ENCODE measurements at places on chromosomes 16 and 17. TPM values are rescaled to one million over a fixed set of nuclear protein-coding genes. Genes with fewer than 3 reads are reported as not detected.

DNA sequence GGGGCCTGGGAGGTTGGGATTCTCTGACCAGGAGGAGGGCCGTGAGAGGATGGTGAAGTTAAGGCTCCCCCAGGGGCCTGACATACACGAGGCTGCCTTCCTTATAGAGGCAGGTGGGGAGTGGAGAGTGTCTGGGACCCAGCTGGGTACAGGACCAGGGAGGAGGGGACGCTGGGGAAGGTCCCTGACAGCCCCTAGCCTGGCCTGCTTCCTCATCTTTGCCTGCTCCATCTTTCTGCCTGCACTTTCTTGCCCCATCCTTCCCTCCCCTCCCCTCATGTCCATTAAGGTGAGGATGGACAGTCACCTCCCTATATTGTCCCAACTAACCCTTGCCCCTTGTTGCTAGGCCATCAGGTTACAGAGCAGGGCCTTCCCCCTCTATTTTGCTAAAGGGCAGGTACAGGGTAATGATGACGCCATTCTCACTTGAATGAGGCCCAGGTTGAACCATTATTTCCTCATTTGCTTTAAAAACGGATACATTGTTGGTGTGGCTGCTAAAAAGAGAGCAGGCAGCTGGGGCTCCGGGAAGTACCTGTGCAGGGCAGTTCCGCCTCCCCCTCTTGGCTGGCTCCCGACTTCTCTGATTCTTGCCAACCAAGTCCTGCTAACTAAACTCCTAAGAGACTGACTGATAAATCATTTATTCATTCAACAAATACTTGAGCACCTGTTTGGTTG lies 1.3 kb downstream of the C17orf99 start:
- peaks cover 45% of the 10 kb centered on the region for H3K4me1 ChIP-seq
- H3K36me3 ChIP-seq: no peaks in the 10 kb centered on the region
- H3K27ac ChIP-seq: no peak overlapping the region
- no peak for DNase-seq
- H3K27me3 ChIP-seq: no peaks in the 10 kb centered on the region
- no peak overlapping the region for H3K4me3 ChIP-seq

- H3K36me3 ChIP-seq: peaks cover 3% of the 10 kb centered on the region
- no peak overlapping the region for H3K4me3 ChIP-seq
- no peak overlapping the region for H3K27ac ChIP-seq
- DNase-seq: no peak
- 0 out of 2 replicates have a peak, but pooled peaks cover 2% of the 10 kb centered on the region for H3K4me1 ChIP-seq
Observed at GRCh38 chr17:60623415-60623814, 23.4 kb downstream of the PPM1D start.

SMTNL2 gene
- 2.3 TPM for total RNA-seq

- peaks cover 10% of the 10 kb centered on the region for H3K4me1 ChIP-seq
- DNase-seq: no peak
- H3K27me3 ChIP-seq: peaks cover 4% of the 10 kb centered on the region
- H3K36me3 ChIP-seq: no peaks in the 10 kb centered on the region
- H3K4me3 ChIP-seq: no peak overlapping the region
Observed at GRCh38 chr16:87682852-87683399, 80.6 kb downstream of the JPH3 start.

DNA sequence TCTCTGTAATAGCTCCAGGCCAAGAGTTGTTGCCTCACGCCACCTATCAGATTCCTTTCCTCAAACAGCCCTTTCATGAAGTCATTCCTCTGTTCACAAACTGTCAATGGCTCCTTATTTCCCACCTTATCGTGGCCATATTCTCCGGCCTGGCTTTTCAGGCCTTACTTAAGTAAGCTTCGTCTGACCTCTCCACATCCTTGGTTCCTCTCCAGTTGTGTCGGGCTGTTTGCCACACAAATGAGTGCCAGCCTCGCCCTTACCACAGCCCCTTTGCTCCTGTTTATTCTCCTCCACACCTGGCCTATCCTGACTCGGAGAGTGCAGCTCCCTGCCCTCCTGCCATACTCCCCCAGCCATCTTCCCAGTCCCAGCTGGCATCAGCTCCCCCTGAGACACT lies 2.0 kb downstream of the TP53I13 start:
- no peak overlapping the region for H3K4me3 ChIP-seq
- H3K27ac ChIP-seq: no peak overlapping the region
- no peaks in the 10 kb centered on the region for H3K36me3 ChIP-seq
- H3K4me1 ChIP-seq: peaks cover 4% of the 10 kb centered on the region
- no peaks in the 10 kb centered on the region for H3K27me3 ChIP-seq

DNA sequence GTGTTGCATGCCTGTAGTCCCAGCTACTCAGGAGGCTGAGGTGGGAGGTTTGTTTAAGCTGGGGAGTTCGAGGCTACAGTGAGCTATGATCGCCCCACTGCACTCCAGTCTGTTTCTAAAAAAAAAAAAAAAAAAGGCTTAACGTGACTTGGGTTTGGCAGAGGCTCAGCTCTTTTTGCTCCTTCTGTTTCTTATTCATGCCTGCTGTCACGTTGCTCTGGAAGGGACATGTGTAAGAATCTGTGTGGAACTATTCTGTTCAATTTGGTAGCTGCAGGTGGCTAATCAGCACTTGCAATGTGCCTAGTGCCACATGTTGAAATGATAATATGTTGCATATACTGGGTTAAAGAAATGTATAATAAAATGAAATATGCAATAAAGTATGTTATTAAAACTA lies 20.9 kb upstream of the SYT17 start:
- no peaks in the 10 kb centered on the region for H3K27me3 ChIP-seq
- H3K27ac ChIP-seq: no peak overlapping the region
- no peak overlapping the region for H3K4me3 ChIP-seq
- no peaks in the 10 kb centered on the region for H3K36me3 ChIP-seq
